ENCODE measurements at places on chromosomes 3 and 15.
A peak's percentile ranks its signal among the peaks of the same experiment; 100 is the strongest.

- DNase-seq = no peak
Measured at GRCh38 chr15:52414936-52415335, 113.7 kb downstream of the MYO5A start.

- no peak for DNase-seq
Measured at GRCh38 chr3:181919375-181919774, 207.7 kb downstream of the SOX2 start.

- no peak for DNase-seq
Measured at GRCh38 chr3:57135964-57136719, 29.0 kb downstream of the IL17RD start.

- DNase-seq = no peak
Measured at GRCh38 chr15:86505951-86506350, 426.3 kb downstream of the AGBL1 start.

- DNase-seq = no peak
Measured at GRCh38 chr3:139173372-139174108, 128.8 kb upstream of the PRR23C start.

DNA sequence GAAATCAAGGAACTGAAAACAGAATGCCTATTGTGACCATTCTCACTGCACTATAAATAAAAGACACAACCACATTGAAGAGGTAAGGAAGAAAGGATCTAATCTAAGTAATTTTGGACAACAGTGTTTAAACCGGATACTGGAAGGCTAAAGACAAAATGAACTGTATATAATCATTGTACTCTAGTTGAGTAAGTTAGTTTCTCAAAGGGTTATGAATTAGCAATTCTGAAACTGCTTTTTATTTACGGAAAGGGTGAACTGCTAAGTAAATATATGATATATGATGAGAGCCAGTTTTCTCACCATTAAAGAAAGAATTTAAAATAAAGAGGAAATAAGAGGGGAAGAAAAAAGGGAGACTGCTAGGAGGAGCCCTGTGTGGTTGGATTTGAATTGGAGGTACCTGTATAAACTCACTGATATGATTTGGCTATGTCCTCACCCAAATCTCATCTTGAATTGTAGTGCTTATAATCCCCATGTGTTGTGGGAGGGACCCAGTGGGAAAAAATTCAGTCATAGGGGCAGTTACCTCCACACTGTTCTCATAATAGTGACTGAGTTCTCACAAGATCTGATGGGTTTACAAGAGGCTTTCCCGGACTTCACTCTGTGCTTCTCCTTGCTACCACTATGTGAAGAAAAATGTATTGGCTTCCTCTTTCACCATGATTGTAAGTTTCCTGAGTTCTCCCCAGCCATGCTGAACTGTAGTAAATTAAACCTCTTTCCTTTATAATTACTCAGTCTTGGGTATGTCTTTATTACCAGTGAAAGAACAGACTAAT is 607.7 kb downstream of the PYDC2 start:
- DNase-seq = no peak

DNA sequence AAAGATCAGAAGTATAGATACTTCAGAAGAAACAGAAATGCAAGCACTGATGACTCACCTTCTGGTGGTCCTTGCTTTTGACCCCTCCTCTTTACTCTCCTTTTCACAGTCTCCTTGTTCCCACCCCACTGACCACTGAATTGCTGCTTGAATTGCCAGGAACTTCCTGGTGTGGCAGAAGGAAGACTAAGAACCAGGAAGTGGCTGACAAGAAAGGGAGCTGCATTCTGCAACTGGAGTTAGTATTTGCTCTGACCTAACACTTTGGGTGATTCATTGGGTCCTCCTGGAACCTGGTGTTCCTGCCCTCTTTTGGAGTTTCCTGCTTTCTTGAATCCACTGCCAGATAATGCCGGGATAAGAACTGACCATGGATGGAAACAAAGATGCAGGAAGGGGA is 23.0 kb downstream of the KY start:
- DNase-seq = no peak

DNA sequence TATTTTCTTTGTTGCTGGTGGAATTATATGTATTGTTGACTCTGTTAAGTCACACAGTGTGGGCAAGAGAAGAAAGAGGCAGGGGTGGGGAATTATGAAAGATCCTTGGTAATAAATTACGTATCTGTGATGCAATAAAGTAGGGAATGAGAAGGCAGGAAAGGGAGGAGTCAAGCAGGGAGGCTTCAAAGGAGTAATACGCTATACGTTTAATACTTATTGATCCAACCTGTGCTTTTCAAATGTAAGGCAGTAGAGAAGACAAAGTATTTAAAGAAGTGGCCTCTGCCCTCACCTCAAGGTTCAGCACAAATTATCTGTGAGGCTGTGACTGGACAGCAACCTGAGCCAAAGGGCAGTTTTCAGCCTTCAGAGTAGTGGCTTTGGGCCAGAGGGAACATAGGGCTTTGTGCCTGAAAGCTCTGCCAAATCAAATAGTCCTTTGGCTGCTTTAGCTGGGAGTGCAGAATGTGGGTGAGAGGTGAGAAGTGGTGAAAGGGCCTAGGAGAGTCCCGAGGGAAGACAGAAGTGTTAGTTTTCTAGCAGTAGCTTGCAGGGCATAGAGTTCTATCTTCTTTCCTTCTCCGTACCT is 1.2 kb upstream of the PLIN1 start:
- no peak for DNase-seq

GRCh38 chr15:80317389-80318182 is 65.6 kb upstream of the CTXND1 start:
- peak; percentile 68 for DNase-seq

DNA sequence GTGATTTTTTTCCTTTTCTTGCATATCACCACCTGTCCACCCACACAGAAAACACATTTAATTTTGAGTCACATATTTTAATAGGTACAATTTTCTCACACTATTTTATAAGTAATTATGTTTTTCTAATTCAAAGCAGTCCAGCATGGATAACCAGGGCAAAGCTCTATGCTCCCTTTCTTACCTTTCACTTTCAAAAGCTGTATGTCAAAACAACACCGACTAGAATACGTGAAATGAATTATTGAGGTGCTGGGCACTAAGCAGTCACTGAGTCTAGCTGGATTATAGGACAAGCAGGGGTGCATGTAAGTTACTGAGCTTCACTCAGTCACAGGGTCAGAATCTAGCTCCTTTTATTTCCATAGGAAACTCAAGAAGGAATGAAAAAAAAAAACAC is 60.6 kb downstream of the LSAMP start:
- no peak for DNase-seq

DNA sequence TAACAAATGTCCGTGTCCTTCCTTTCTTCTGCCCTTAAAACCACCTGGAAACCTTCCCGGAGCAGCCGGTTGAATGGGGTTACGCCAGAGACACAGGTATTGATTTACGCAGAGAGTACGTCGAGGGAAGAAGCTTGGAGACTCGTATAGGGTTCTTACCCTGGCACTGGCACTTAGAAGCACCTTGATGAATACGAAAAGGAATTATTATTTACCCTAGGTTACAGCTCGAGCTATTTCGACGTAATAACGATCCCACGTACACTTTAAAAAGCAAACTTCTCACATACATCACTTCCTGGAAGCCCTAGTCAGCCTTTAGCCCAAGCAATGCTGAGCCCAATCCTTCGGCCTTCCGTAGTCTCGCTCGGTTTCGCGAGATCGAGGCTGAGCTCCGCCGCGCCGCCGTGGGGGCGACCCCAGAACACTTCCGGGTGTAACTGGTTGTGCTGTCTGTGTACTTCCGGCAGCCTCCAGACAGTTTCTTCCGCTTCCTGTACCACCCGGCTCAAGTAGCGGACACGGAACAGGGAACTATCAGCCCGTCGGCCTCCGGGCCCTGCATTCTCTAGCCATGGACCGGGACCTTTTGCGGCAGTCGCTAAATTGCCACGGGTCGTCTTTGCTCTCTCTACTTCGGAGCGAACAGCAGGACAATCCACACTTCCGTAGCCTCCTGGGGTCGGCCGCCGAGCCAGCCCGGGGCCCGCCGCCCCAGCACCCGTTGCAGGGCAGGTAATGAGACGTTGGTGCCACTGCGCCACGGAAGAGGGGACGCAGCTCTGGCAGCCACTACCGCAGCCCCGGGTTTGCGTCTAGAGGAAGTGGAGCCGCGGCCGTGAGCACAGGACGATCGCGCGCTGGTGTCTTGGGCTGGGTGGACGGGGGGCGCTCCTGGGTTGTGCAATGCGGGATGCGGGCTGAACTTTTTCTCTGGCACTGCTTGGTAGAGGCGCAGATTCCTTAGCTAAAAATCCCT is at the start of gene TTC14:
TTC14 (plus strand) TSS at position 476 of the 979 bp plus-strand sequence; CDS start at position 575, 99 bp downstream.
- DNase-seq = peak; percentile 91

GRCh38 chr3:65960087-65960486 is 78.6 kb downstream of the MAGI1 start:
- peak; percentile 61 for DNase-seq

DNA sequence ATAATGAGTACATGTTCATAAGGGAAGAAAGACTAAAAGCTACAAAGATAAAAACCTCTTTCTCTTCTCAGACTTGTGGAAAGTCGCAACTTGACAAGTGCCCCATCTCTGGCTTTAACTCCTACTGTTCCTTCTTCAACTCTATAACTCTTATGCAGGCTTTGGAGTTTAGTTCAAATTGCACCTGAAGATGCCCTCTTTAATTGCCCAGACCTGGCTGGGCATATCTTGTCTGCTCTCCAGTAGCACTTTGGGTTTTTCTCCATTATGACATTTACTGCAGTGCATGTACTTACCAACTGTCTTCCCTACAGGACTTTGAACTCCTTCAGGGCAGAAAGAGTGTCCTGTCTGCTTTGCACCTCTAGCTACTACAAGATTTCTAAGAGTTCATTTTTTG is 32.4 kb downstream of the DGKG start:
- no peak for DNase-seq

DNA sequence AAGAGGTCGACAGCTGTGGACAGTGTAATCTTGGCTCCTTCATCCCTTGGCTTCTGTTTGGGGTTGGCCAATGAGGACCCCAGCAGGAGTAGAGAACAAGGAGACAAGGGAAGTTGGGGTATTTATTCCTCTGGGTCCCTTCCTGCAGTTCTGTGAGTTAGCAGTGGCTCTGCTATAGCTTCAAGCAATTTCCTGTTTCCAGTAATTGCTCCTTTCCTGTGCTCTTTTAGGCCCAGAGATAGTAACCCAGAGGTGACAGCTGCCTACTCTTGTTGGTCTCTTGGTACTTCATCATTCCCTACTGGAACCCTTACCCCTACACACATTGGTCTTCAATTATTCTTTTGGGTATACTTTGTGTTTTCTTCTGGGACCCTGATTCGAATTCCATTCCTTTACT is 92.9 kb downstream of the NR1D2 start:
- DNase-seq = no peak

DNA sequence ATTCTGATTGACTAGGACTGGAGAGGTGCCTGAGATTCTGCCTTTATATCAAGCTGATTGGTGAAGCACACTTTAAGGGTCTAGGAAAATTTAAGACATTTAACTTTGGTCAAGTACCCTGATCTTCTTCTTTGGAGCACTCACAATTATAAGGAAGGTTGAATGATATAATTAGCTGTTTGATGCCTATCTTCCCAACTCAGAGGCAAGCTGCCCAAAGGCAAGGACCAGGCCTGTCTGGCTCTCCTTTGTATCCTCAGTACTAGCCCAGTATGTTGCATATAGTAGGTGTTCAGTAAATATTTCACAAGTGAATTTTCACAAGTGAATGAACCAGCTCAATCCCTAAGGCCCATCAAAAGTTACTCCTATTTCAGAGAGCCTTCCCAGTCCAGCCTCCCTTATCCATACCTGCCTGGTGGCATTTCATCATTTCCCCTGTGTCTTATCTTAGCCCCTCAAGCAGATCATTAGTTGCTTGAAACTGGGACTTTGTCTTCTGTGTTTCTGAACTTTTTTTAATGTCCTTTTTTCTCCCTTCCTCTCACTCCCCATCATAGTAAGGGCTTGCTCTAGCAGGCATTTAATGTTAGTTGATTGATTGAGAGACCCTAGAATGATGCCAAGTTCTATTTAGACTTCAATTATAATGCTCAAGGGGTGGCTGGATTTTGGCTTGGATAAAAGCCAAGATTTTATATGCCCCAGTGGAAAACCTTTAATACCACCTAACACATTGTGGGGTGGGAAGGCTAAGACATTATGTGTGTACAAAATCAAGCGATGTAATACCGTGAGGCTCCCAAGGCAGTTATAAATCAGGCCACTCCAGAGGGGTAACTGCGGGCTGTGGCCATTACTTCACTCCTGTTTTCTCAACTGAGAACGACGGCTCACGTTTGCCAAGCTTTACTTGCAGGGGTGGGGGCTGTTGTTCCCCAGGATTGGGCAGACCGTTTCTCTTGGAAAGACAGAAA is 43.2 kb upstream of the BOC start:
- no peak for DNase-seq

GRCh38 chr3:149085828-149086231 is 503 bp downstream of the HLTF start:
- DNase-seq = no peak

- DNase-seq = no peak
Measured at GRCh38 chr3:14418296-14419250, 16.2 kb downstream of the SLC6A6 start.

- DNase-seq = no peak
Measured at GRCh38 chr3:46517016-46517783, 19.4 kb downstream of the RTP3 start.

GRCh38 chr3:30586806-30587486 is 19.5 kb upstream of the TGFBR2 start:
- no peak for DNase-seq

- DNase-seq = no peak
Measured at GRCh38 chr3:21509731-21510470, 241.1 kb downstream of the ZNF385D start.

- peak; percentile 32 for DNase-seq
Measured at GRCh38 chr3:185176750-185177359, 24.0 kb upstream of the C3orf70 start.

DNA sequence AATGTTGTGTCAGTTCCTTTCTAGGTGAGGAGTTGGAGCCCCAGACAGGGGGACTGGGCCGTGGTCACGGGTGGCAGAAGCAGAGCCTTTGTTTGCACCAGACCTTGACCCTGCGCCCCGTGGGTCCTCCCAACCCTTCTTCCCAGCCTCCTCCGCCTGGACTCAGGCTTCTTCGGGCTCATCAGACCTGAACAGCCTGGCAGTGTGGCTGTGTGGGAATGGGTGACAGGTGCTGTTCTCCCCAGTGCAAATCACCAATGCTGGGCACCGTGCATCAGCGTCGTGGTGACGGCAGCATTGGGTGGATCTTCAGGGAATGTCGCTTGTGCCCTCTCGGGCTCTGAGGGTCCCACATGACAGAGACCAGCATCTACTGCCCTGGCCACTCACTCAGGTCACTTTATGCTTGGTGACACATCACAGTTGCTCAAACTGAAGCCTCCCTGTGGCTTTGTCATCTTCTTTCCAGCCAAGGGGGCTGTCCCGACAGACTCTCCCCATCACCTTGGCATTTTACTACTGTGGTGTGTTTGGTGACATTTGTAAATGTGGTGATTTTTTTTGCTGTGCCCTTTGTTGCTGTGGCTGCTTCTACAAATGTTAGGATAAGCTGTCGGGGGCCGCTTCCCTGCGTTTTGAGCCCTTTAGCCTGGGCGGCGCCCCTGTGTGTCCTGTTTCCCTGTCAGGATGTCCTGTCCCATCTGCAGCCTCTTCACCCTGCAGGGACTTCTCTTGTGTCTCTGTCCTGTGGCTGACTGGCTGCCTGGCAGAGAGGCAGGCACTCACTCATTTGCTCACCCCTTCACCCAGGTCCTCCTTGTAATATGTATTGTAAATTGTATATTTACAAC is 14.5 kb downstream of the APBA2 start:
- DNase-seq = no peak

- no peak for DNase-seq
Measured at GRCh38 chr3:160686955-160687535, 10.1 kb downstream of the ARL14 start.
